ENCODE measurements at places on chromosomes 4 and X.

GRCh38 chr4:141486375-141486997 lies 149.9 kb upstream of the IL15 start:
- DNase-seq, result no peak

DNA sequence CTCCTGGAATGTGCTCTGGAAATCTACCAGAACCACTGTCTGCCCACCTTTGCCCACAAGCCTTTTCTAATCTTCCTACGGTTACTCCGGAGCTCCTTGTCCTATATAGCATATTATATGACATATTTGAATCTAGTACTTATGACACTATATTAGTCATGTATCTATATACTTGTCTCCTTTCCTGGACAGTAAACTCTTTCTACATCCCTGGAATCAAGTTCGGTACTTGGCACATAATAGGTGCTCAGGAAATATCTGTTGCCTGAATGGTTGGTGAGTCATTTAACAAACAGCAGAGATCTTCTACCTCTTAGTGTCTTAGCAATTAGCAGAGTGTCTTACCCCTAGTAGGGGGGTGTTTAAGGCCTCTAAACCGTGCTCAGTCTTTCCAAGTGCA lies 123.6 kb downstream of the RELL1 start:
- DNase-seq, result no peak

GRCh38 chr4:112735474-112735951 lies 98.6 kb downstream of the LARP7 start:
- no peak for DNase-seq

GRCh38 chrX:53256446-53257041 lies 24.8 kb downstream of the IQSEC2 start:
- DNase-seq, result peak; percentile 46

DNA sequence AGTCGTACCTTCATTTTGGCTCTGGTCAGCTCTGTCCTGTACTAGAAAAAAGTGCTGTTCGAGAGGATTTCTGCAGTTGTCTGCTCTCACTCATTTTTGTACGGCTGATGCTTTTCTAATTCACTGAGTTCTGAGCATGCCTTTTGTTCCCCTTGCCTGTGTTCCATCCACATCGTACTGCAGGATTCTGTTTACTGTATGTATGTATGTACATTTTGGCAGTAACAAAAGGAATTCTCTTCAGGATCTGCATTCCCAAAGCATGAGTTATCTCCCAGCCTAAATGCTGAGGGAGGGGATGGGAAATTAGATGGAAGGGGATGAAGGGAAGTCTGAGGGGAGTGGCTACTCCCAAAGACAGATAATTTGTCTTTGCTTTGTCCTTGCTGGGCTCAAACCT lies 87.6 kb downstream of the GBA3 start:
- DNase-seq, result no peak

All from NCI-H69 (cell line).